T-helper 9 cell (primary cell): ENCODE measurements at places on chromosomes 7 and 10.

DNA sequence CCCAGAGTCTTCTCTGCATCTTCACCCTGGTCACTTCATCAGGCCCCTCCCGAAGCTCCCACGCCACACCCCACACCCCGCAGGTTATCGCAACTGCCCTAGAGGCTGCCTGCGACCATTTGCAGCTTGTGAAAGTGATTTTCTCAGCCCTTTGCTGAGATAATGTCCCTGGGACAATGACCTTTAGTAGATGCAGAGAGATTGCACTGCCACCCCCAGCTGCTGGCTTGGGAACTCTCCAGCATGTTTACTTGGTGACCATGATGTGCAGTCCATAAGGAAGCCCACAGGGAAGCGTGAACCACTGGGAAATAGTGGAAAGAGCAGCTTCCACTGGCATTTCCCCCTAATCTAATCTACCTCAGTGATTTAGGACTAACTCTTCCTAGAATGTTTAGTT is 97.3 kb downstream of the WNT2 start:
- no peak for DNase-seq

GRCh38 chr7:29627631-29628030 is 64.0 kb downstream of the PRR15 start:
- no peak for DNase-seq

GRCh38 chr10:127907411-127908105 is 655 bp downstream of the PTPRE start:
- DNase-seq, result no peak

DNA sequence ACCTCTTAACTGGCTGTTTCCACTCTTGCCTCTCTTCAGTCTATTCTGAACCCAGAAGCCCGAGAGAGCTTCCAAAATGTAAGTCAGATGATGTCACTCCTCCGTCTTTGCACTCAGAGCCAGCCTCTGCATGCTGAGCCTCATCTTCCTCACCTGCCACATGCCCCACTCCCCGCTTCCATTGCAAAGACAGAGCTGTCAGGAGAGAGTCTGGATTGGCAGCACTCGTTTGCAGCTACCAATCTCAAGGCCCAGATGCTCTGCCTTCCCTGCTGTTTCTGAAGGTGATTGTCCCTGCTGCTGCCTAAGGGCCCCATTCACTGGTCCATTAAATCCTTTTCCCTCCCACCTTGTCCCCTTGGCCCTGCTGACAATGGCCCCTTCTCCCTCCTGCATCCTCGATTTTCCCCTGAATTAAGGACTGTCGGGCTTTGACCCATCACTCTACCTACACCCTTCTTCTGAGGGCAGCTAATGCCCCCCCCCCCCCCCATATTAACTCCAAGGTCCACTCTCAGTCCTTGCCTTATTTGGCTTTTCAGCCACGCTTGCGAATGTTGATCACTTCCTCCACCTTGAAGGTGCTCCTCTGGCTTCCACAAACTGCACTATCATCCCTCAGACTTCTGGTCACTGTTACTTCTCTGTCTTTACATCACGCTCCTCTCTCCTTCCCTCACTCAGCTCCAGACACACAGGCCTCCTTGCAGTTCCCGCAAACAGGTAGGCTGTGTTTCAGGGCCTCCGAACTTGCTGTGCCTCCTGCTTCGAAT is 98.5 kb downstream of the CHN2 start:
- no peak for DNase-seq

DNA sequence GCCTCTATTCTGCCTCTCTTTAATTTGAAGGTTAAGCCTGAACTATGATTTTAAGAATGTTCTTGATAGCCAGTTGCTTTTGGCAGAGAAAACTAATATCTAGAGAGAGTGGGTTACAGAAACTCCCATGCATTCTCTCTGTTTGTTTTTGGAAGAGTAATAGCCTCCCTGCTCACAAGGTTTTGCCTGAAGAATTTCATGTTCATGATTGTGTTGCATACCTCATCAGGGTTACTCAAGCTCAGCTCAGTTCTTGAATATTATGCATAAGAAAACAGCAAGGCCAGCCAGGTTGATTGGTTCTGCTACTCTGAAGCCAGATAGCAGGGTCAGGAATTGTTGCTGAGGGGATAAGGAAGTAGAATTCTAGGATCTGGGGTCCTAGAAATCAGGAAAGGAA is 137.4 kb downstream of the MDFIC start:
- no peak for DNase-seq

GRCh38 chr7:9608560-9608959 is 1175.2 kb downstream of the NXPH1 start:
- DNase-seq, result no peak

DNA sequence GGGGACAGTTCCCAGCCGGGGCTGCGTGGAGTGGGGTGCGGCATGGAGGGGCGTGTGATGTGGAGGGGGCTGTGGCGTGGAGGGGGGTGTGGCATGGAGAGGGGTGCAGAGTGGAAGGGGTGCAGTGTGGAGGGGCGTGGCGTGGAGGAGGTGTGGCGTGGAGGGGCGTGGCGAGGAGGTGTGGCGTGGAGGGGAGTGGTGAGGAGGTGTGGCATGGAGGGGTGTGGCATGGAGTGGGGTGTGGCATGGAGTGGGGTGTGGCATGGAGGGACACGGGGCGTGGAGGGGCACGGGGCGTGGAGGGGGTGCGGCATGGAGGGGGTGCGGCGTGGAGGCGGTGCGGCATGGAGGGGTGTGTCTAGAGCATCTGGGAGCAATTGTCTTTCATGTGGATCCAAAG is 33.6 kb downstream of the NKX6-2 start:
- no peak for DNase-seq

DNA sequence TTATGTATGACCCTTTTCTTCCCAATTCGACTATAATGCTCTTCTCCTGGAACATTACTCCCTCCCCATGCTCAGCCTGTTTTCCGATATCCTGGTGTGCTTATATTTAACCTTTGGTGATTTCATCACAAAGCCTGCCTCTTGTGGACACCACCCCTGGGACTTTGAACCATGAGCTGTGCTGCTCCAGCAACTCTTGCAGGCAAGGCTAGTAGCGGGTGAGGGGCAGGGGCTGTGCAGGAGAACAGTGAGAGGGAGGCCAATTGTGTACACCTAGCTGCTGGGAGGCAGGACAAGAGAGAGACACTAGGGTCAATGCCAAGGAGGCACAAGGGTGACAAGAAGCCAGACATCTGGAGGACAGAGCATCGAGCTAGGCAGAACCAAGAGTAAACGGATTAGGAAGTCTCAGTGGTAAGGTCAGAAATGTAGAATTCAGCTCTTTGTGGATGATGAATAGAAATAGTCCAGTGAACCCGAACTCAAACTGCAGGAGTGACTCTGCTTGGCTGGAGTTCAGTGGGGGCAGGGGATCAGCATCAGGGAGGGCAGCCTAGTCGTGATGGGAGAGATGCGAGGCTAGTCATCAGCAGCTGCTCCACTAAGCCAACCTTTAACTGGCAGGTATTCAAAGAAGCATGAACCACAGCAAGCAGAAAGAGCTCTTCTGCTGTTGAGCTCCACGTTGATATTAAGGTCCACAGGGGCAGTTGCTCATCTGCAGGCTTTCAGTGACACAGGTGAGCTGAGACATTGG is 31.0 kb upstream of the MKI67 start:
- no peak for DNase-seq

DNA sequence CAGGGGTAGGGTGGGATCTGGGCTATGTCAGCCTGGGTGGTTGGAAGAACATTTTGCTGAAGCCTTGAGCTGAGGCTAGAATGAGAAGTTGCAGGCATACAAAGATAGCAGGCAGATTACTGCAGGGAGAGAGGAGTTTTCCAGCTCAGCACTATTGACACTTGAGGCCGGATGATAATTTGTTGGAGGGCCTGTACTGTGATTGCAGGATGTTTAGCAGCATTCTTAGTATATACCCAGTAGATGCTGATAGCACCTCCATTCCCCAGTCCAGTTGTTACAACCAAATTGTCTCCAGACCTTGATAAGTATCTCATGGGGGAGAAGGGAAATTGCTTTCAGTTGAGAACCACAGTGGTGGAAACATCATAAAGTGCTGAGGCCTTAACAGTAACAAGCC is 158.6 kb upstream of the CHRM2 start:
- no peak for DNase-seq

- no peak for DNase-seq
Observed at GRCh38 chr7:34747867-34748727, 90.1 kb downstream of the NPSR1 start.

GRCh38 chr7:1883834-1884582 is 213.9 kb downstream of the ELFN1 start:
- no peak for DNase-seq
